ENCODE measurements at places on chromosomes 3 and 15. TPM values are rescaled to one million over a fixed set of nuclear protein-coding genes. Genes with fewer than 3 reads are reported as not detected.

The RBPMS2 gene
- 1.1 TPM for polyA plus RNA-seq

The ARHGAP31 gene
- 8.1 TPM for polyA plus RNA-seq

The CCDC39 gene
- not detected for polyA plus RNA-seq

The NEDD4 gene
- polyA plus RNA-seq, result 28.6 TPM

The AADACL2 gene
- not detected for polyA plus RNA-seq

The MRPL47 gene
- polyA plus RNA-seq, result 60.0 TPM

The NEIL1 gene
- 0.68 TPM for polyA plus RNA-seq

The TM4SF1 gene
- polyA plus RNA-seq, result 301 TPM

The BFSP2 gene
- polyA plus RNA-seq, result not detected

The TUSC2 gene
- polyA plus RNA-seq, result 15.3 TPM

The HYKK gene
- 3.6 TPM for polyA plus RNA-seq

The MESP2 gene
- polyA plus RNA-seq, result 0.24 TPM

GRCh38 chr3:52623234-52623792, 62.4 kb downstream of the PBRM1 start:
- DNase-seq, result no peak

GRCh38 chr3:160225176-160226025, at the start of gene C3orf80:
TSS of gene C3orf80 (plus strand) at chr3:160225422. CDS start at chr3:160225636, 214 bp downstream.
- DNase-seq, result peak; percentile 52

DNA sequence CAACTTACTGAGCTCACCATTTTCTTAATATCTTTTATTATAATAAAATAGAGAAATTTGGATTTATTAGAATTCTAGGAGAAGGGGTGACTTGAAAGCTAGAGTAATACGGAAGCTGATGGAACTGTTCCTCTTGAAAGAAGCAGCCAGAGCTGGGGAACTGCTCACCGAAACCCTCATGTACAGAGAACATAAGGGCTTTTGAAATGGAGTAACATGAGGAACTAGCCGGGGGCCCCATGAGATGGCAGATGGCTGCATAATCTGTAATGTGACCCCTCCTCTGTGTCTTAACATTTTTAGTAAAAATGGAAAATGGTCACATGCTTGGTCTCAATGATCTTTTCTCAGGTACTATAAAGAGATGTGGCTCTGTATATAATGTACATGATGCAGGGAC, 15.7 kb upstream of the DYNC1LI1 start:
- DNase-seq, result no peak

- peak; percentile 84 for DNase-seq
Measured at GRCh38 chr3:40593351-40593750, 68.6 kb downstream of the ZNF621 start.

DNA sequence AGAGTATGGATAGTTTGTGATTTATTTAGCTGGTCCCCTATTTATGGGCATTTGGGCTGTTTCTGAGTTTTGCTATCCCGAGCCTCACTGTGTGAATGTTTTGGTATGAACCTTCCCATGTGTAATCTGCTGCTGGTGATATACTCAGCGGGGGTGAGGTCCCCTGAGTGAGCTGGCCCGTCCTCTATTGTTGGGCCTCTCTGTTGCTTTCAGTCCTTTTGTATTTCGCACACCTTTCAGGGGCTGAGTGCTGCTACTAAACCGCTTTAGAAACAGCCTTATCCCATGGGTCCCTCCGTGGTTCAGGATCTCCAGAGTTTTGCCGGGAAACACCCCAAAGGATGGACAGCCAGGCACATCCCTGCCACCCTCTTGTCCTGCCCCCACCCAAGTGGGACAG, 94.5 kb downstream of the WNT7A start:
- DNase-seq, result no peak

DNA sequence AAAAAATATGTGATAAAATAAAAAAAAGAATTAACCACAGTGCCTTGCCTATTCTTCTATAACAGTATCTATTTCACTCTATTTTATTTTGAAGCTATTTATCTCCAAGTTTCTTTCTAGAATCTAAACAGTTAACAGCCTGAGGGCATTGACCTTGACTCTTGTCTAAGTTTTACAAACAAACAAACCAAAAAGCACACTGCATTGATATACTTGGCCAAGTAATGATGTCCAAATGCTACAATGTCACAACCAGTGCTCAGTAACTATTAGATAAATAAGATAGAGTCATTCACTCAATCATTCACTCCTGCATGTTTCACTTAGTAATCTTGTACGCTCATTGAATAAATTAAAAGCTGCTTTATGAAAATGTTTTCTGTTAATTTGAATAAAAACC, 386.5 kb downstream of the TIGIT start:
- DNase-seq, result no peak

GRCh38 chr15:47485419-47485818, 231.9 kb upstream of the SEMA6D start:
- peak; percentile 51 for DNase-seq

GRCh38 chr15:41465822-41466421, 27.8 kb upstream of the ITPKA start:
- peak; percentile 45 for DNase-seq

DNA sequence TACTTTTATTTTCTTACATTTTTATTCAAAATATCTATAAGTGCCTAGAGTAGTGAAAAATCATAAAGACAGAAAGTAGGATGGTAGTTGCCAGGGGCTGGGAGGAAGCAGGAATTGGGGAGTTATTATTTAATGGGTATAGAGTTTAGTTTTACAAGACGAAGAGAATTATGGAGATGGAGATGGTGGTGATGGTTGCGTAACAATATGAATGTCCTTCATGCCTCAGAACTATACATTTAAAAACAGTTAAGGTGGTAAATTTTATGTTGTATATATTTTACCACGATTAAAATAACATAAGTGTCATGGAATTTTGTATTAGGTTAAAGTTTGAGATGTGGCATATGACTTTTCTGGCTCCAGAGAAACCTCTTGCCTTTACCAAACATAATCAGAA, 171.4 kb downstream of the MYRIP start:
- no peak for DNase-seq

GRCh38 chr3:27275441-27275990, 93.7 kb downstream of the NEK10 start:
- DNase-seq, result no peak

- peak; percentile 89 for DNase-seq
Measured at GRCh38 chr15:31442699-31443111, 116.1 kb downstream of the KLF13 start.

DNA sequence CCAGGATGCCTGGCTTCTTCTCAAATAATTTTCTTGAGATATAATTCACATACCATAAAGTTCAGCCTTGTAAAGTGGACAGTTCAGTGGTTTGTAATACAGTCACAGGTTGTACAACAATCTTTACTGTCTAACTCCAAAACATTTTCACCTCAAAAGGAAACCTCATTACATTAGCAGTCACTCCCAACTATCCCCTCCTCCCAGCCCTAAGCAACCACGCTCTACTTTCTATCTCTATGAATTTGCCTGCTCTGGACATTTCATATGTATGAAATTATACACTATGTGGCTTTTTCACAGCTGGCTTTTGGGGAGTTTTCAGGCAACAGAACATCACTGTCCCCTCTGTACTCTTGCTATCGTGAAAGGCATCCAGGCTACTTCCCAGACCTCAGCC, 17.5 kb downstream of the TGM5 start:
- no peak for DNase-seq

Measured in fibroblast of lung (primary cell).